Mucosa of gallbladder (tissue), 1 donor: ENCODE measurements at places on chromosomes 7 and 10.

- DNase-seq = no peak
Observed at GRCh38 chr10:78713659-78714058, 355.1 kb upstream of the ZMIZ1 start.

DNA sequence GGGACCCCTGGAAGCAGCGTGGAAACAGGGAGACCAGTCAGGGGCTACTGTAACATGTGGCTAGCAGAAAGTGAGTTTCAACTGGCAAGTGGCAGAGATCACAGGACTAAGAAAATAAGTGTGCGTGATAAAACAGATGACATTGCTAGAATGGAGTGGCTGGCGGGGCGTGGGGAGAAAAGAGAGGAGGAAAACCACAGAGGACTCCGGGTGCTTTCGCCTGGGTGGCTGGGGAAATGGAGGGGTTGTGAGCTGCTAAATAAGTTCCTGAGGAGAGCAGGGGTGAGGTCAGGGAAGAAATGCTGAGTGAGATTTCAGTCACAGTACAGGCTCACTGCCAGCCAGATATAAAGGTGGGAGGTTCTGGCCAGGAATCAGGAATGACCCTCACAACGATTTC is 166.9 kb downstream of the MYOF start:
- no peak for DNase-seq

DNA sequence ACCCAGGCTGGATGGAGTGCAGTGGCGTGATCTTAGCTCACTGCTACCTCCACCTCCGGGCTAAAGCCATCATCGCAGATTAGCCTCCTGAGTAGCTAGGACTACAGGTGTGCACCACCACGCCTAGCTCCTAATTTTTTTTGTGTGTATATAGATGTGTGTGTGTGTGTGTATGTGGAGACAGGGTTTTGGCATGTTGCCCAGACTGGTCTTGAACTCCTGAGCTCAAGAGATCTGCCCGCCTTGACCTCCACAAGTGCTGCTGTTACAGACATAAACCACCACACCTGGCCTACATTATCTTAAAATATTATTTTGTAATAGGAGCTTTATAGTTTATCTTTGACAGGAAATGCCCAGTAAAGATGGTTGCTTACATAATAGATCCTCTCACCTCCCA is 25.0 kb downstream of the FOXP2 start:
- DNase-seq = no peak

- no peak for DNase-seq
Observed at GRCh38 chr7:44184873-44185446, 4.3 kb downstream of the GCK start.

GRCh38 chr7:94662548-94662947 is 6.6 kb upstream of the SGCE start:
- DNase-seq = no peak
